Astrocyte of the spinal cord (primary cell): ENCODE measurements at places on chromosomes 7 and 10.

GRCh38 chr7:101941481-101942383, 124.3 kb downstream of the CUX1 start:
- DNase-seq, result peak; percentile 85

- DNase-seq, result no peak
These were observed 52.2 kb upstream of the FXYD4 start for GRCh38 chr10:43318976-43319960.

DNA sequence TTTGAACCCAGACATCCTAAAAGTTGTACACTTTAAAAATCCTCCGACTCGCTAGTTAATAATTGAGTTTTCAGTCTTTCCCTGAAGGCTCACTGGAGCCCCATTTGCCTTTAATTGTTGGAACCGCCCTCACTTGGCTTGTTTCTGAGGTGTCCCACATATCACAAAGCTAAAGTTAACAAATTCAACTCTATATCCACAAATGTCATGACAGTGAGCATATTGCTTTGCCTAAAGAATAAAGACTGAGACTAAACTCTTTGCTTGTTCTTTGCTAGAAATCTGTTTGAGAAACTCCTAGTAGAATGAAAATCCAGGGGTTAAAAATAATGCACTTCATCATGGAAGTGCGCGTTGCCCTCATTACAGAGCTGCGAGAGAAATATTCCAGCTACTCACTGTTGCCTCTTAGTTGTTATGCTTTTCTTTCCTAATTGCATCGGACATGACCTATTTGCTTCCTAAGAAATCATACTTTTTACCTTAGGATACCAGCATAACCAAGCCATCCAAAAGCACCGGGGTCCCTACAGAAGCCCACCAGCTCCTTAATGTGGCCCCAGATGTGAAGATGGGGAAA, 752 bp downstream of the THSD7A start:
- DNase-seq, result peak; percentile 37

DNA sequence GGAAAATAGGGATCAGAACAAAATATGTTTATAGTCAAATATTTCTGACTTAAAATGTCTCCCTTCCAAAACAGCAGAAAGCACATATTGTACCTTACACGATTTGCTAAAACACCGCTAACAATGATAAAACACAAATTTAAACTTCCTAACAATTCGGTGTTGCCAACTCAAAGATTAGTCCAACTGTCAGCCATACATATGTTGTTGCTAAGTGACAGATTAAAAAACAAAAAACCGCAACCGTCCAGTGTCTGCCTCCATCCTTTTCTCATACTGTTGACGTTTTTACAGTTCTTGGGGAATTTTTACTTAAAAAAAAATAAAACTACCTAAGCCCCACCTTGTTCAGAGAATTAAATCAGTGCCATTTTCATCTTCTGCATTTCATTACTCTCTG, 118.0 kb downstream of the RAB11FIP2 start:
- DNase-seq, result no peak

DNA sequence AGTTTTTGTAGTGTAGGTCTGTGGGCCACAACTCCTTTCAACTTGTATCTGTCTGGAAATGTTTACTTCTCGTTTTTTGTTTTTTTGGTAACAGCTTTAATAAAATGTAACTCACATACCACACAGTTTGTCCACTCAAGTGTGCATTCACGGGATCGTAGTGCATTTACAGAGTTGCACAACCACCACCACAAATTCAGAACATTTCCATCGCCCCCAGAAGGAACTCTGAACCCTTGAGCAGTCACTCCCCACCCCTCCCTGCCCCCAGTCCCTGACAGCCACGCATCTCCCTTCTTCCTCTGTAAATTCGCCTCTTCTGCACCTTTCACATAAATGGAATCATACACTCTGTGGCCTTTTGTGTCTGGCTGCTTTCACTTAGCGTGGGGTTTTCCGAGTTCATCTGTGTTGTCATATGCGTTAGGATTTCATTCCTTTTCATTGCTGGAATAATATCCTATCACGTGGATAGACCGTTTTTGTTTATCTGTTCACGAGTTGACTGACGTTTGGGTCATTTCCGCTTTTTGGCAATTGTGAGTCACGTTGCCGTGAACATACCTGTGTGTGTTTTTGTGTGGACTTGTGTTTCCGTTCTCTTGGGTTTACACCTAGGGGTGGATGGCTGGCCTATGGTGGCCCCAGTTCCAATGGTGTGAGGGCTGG, 10.3 kb downstream of the JAKMIP3 start:
- no peak for DNase-seq

DNA sequence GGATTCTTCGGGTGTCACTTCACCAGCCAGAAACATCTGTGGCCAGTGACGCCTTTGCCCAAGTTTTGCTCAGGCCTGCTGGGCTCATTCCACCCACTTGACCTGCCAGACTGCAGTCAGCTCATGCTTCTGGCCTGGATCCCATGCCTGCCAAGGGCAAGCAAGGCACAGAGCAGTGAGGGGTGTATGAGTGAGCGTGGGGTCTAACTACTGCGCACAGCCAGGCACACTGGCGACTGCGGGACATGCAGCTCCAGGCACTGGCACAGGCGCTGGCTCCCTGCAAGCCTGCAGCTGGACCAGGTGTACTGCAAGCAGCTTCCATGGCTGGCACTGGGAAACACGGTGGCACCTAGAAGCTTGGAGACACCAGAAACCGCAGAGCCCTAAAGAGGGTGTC, 80.1 kb downstream of the MTERF1 start:
- no peak for DNase-seq

DNA sequence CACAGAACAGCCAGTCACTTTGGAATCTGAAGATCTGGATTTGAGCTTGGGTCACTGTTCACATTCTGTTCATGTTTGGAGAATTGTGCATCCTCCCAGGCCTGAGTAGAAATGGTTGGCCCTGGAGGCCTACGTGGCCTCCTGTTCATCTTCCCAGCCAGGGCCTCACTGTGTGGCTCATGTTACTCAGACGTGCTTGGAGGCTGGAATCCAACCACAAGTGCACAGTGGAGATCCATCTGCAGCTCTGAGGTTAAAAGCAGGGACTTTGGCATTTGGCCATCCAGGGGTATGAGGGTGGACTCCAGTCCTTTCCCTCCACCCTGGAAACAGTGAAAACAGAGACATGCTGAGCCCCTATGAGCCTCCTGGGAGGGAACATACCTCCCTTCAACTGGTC, 709.0 kb upstream of the IGFBP3 start:
- peak; percentile 80 for DNase-seq

- DNase-seq, result no peak
These were observed 15.8 kb downstream of the GTPBP4 start for GRCh38 chr10:1003884-1004670.

DNA sequence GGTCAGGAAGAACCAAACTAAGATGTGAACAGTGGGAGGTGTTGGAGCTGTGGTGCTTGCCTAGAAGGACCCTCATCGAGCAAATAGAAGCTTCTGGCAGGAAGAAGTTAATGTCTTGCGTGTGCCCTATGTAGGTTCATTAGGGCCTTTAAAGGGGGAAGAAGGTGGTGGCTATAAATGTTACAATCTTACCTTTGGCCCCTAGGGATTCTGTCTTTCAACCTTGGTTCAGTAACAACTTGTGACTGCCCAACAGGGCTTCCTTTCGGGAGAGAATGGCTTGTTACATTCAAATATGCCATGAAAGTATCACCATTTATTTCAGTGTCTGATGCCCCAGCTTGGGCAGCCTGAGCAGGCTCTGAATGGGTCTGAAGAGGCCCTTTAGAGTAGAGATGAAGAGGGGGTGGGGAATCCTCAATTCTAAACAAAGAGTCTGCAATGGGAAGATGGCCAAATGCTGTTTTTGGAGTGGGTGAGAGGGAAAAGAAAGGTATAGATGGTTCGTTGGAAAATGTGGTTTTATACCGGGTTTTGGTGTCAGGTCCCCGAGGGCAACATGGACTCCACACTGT, 108.0 kb downstream of the TCF7L2 start:
- no peak for DNase-seq

DNA sequence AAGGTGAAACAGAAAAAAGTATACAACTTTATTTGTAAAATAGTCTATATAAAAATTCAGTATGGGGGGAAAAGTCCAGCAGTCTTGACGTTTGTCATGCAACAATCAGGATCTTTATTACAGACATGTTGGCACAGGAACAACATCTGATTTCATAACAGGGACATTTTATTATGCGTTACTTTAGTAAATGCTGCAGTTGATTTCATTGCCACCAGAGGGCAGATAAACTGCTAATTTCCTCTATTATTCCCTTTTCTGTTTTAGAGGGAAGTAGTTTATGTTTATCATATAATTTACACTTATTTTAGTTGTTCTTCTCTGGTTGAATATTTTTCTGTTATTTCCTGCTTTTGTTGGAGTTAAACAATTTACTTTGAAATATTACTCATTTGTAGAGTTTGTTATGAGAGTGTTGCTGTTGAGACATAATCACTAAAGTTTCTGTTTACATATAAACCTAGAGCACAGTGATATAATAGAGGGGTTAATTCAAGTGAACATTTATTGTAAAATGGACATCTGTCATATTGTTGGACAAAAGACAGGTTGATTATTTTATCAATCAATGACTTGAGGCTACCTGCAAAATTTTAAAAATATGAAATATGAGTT, 3.3 kb downstream of the PLXDC2 start:
- DNase-seq, result peak; percentile 66

GRCh38 chr7:8119262-8119661, 142.7 kb downstream of the ICA1 start:
- DNase-seq, result no peak

- DNase-seq, result peak; percentile 32
These were observed 403.5 kb downstream of the SUGCT start for GRCh38 chr7:40538281-40538680.

- DNase-seq, result peak; percentile 38
These were observed 2.3 kb downstream of the GLRX3 start for GRCh38 chr10:130138479-130138866.

GRCh38 chr10:24952707-24953645, 570 bp upstream of the PRTFDC1 start:
- no peak for DNase-seq

GRCh38 chr7:75878312-75878768, 494 bp upstream of the RHBDD2 start:
- DNase-seq, result no peak

- peak; percentile 26 for DNase-seq
These were observed 895 bp upstream of the ZNF804B start for GRCh38 chr7:88758381-88759229.

DNA sequence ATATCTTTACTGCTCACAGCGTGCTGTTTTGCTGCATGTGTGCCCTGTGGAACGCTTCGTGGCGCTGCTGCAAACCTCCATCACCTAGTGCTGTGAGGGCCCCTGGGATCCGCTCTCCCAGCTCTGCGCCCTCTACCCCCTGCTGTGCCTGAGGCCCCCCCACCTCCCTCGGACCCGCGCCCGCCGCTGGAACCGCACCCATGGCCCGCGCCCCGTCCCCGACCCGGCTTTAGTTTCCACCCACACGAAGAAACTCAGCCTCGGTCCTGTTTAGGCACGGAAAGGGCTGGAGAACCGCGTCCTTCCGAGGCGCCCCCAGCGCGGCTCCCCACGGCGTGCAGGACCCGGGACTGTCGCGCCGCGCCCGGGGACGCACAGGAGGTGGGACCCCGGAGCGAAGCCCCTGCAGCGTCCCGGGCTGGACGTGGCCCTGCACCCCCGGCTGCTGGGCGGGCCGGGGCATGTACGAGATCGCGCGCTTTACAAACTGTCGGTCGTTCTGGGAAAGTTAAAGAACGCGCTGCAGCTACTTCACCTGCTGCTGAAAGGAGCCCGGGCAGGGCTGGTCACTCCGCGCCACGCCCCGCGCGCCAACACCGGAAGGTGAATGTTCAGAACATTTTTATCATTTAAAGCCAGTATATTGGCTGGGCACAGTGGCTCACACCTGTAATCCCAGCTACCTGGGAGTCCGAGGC, 54.3 kb downstream of the BMS1 start:
- DNase-seq, result peak; percentile 15

GRCh38 chr10:75547391-75548298, 116.2 kb downstream of the LRMDA start:
- DNase-seq, result peak; percentile 79

- no peak for DNase-seq
These were observed 86.9 kb downstream of the EXOC4 start for GRCh38 chr7:133339772-133340171.

GRCh38 chr7:118629898-118630438, 405.5 kb downstream of the ANKRD7 start:
- DNase-seq, result no peak

DNA sequence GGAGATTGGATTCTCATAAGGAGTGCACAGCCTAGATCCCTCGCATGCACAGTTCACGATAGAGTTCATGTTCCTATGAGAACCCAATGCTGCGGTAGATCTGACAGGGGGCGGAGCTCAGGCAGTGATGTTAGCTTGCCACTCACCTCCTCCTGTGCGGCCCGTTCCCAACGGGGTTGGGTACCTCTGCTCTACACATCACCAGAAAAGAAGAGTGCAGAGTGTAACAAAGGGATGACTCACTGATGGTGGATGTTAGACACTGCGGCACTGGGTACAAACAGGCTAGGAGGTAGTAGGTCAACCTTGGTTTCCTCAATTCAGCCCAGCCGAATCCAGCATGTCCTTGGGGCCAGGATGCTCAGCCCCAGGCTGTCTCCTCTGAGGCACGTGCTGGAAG, 66.8 kb upstream of the CHST15 start:
- no peak for DNase-seq

GRCh38 chr7:117024811-117025210, 71.5 kb downstream of the ST7 start:
- no peak for DNase-seq

GRCh38 chr7:8109196-8110022, 140.8 kb downstream of the GLCCI1 start:
- peak; percentile 66 for DNase-seq

DNA sequence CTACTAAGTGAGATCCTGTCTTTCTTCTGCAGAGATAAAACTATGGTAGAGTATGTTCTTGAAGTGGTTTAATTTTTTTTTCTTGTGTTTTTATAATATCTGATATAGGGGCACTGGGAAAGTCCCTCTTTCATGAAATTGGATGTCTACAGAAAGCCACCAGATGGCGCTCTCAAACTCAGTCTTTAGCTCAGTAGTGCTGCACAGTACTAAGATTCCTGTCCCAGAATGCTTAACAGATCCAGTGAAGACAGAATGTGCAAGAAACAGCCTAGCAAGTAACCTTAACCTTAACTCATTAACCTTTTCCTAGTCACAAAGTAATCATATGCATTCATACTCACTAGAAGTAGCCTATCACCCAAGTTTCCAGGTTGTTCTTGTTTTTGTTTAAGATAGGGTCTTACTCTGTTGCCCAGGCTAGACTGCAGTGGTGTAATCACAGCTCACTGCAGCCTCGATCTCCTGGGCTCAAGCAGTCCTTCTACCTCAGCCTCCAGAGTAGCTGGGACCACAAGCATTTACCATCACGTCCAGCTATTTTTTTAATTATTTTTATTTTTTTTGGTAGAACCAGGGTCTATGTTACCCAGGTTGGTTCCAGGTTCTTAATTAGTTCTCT, 56.7 kb downstream of the IDE start:
- DNase-seq, result peak; percentile 77

GRCh38 chr7:2582006-2582735, 23.4 kb downstream of the IQCE start:
- no peak for DNase-seq
